ENCODE measurements at places on chromosomes 13 and 19.

- no peak for DNase-seq
Observed at GRCh38 chr13:78033509-78033908, 114.9 kb upstream of the EDNRB start.

GRCh38 chr13:46495651-46496050, 57.3 kb upstream of the LRCH1 start:
- DNase-seq, result no peak

DNA sequence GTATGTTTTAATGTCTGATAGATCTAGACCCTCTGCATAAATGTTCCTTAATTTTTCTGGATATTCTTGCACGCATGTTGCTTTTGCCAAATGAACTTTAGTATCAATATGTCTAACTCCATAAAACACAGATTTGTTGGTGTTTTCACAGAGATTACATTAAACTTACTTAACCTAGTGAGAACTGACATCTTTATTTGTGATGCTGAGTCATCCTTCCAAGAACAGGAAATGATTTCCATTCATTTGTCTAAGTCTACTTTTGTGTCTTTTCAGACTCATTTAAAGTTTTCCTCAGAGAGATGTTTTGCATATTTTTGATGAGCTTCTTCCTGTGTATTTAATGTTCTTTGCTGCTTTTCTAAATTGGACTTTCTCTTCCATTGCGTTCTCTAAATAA, 184.0 kb downstream of the SLC7A1 start:
- no peak for DNase-seq

DNA sequence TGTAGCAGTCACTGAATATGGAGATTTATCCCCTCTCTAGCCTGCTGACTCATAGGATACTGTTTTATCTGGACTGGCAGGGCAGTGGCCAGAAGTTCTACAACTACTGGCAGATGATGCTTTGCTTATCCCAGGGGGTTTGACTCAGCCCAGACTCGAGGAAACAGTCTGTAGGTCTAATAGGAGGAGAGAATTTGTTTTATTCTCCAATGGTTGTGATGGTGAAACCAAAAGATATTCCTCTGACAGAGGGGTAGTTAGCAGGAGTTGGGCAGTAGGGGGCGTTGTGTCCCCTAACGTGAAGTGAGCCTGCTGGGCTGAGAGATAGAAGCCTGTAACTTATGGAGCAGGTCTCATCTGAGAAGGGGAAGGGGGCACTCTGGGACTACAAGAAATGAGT, 74.9 kb downstream of the WTIP start:
- DNase-seq, result no peak

GRCh38 chr13:100694722-100695508, 20.3 kb upstream of the TMTC4 start:
- DNase-seq, result no peak
